ENCODE measurements at places on chromosomes 6 and 20.

DNA sequence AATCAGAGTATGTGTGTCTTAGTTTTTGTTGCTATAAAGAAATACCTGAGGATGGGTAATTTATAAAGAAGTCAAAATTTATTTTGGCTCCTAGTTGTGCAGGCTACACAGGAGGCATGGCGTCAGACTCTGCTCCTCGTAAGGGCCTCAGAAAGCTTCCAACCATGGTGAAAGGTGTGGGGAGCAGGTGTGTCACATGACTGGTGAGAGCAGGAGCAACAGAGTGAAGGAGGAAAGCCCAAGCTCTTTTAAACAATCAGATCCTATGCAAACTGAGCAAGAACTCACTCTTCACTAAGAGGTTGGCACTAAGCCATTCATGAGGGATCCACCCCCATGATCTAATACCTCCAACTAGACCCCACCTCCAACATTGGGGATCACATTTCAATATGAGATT is 1524.3 kb downstream of the HACE1 start:
- DNase-seq = no peak

- DNase-seq = no peak
Observed at GRCh38 chr20:15411781-15412180, 1074.4 kb upstream of the FLRT3 start.

GRCh38 chr6:106167096-106167814 is 81.1 kb downstream of the PRDM1 start:
- DNase-seq = no peak

GRCh38 chr6:299104-299980 is 7.1 kb downstream of the DUSP22 start:
- no peak for DNase-seq

DNA sequence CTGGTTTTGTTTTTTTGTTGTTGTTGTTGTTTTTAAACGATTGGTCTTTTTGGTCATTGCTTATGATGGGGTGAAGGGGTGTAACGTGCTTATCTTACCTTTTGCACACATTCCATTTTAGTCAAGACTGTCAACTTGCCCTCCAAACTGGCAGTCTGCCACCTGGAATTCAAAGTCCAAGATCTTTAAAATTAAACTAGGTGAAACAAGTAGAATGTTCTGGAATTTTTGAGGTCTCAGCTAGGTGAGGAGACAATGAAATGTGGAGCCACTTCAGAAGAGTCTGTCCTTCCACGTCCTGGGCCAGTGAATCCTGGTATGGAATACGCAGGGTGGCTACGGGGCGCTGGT is 344.6 kb downstream of the ZFAND3 start:
- DNase-seq = no peak

DNA sequence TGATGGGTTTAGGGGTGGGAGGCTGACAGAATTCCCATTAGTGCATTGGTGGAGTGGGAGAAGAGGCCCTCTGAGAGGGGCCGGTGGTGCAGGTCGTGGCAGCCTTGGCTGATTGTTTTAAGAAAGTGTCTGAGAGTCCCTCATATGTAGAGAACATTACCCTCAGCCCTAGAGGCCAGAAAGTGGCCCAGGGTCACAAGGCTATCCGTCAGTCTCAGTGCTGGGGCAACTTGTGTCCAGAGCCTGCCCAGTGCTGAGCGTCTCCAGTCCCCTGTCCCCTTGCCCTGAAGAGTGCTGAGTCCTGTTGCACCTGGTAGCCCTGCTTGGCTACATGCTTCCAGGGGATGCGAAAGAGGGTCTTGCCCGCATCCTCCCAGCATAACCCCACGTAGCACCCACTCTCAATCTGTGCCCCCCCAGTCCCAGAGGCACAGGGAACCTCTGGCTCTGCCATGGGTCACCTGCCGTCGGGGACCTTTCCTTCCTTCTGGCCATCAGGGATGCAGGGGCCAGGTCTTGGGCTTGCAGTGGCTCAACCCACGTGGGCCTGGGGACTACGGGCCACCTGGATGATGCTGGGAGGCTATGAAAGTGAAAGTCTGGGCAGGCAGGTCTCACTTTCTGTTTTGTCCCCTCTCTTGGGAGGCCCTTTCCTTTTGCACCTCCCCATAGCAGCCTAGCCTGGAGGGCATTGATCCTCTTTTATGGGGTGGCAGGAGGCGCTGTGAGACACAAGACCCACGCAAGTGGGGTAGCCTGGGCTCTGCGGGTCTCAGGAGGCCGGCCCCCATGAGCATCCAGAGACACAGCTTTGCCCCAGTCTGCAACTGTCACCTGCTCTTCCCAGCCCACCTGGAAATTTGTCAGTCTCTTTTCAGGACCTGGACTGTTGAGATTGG is 12.2 kb downstream of the DUSP15 start:
- DNase-seq = no peak

DNA sequence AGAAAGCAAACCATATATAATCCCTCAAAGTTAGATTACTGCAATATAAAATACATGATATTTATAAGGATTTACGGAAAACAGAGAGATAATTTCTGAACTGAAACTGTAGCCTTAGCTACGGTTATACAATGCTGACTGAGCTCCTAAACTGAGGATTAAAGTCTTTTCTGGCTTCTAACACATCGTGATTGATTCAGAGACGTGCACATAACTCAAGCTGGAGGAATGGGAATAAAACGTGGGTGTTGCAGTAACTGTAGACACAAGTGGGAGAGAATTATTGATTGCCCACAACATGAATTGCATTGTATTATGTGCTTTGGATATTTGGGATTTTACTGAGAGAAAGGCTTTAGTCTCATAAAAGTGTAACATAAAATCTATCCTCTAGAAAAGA is 418.0 kb upstream of the OPRM1 start:
- no peak for DNase-seq

DNA sequence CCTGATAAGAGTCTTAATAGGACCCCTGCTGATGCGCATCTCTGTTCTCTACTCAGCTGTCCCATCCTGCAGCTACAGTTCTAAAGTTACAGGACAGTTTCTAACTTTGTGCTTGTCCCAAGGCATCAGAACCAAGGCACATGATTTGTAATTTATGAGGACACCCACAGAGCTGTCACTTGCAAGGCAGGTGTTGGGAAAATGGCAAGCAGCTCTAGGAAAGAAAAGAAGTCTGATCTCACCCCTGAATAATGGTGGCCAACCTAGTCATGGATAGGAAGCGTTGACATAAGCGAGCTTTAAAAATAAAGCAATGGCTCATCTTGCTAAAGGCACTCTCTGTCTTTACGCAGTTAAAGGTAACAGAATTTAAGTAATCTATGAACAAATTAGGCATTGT is 127.6 kb upstream of the VGLL2 start:
- no peak for DNase-seq

- no peak for DNase-seq
Observed at GRCh38 chr6:135412761-135413160, 84.8 kb downstream of the AHI1 start.

DNA sequence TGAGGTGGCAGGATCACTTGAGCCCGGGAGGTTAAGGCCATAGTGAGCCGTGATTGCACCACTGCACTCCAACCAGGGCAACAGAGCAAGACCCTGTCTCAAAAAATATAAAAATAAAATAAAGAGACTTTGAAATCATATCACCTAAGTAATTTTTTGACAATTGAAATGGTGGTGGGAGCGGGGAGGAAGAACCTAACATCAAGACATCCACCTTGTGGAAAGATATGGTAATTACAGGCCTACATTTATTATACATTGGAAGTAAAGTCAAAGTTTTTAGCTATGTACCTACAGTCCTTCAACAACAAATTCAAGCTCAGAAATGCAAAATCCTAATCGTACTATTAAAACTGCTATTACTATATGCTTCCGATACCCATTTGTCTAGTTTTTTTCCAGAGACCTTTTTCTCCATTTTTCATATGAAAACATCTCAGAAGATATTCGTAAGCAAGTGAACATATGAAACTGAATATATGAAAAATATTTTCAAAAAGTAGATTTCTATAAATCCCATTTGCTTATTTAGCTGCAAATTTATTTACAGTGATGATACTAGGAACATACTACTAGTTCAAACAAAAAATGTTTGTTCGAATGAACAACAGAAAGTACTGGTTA is 83.3 kb downstream of the SYCP2 start:
- DNase-seq = peak; percentile 68

DNA sequence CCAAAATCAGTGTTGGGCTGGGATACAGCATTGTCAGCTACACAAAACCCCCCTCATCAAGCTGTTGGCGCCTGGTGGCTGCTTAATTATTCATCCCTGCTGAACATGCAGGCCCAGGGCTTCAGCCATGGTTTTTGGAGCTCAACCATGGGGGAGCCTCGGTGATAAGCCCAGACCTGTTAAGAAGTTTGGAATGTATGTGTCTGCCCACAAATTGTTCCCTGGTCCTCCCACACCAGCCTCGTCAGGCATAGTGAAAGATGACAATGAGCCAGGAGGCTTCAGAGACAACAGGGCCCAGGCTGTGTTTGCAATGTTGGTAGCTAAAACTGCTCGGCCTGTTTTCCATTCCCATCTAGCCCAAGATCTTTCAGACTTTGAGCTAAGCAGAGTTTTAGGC is 34.8 kb upstream of the SIRPA start:
- DNase-seq = no peak

GRCh38 chr6:135108692-135109091 is 54.1 kb upstream of the HBS1L start:
- DNase-seq = no peak

DNA sequence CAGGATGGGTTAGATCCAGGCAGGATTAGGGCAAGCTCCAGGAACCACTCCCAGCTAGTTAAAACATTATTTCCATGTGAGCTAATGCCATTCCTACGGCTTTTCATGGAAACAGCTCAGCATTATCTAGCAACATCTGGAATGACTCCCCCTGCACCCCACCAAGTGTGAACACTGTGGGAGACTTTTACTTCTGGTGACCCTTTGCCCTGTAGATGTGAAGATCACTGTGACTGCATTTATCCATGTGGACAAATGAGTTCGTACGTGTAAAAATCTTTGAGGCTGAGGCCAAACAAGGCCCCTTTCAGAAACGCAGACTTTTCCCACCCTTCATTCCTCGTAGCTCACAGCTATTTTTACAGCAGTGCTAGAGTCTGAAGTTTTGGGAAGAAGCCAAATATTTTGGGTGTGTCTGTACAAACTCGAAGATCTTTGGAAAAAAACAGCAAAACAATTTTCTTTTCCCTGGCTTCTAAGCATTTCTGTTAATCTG is 221.8 kb upstream of the SOX4 start:
- DNase-seq = no peak

DNA sequence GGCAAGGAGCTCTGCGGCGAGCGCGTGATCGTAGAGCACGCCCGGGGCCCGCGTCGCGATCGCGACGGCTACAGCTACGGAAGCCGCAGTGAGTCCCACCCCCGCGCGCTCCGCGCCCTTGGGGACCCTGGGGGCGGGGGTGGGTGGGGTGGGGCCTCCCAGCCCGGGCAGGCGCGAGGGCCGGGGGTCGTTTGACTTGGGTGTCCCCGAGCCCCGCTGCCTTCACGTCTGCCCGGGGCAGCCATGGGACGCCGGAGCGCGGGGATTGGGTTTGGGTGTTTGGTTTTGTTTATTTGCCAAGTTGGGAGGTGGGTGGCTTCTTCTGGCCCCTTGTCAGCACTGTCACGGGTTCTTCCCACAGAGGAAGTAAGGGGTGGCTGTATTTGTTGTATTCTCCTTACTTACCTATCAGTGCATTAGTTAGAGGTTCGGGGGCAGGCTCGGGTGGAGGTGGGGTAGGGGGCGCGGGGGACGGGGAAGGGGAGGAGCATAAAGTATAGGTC is 777 bp downstream of the SRSF6 start:
- DNase-seq = no peak

DNA sequence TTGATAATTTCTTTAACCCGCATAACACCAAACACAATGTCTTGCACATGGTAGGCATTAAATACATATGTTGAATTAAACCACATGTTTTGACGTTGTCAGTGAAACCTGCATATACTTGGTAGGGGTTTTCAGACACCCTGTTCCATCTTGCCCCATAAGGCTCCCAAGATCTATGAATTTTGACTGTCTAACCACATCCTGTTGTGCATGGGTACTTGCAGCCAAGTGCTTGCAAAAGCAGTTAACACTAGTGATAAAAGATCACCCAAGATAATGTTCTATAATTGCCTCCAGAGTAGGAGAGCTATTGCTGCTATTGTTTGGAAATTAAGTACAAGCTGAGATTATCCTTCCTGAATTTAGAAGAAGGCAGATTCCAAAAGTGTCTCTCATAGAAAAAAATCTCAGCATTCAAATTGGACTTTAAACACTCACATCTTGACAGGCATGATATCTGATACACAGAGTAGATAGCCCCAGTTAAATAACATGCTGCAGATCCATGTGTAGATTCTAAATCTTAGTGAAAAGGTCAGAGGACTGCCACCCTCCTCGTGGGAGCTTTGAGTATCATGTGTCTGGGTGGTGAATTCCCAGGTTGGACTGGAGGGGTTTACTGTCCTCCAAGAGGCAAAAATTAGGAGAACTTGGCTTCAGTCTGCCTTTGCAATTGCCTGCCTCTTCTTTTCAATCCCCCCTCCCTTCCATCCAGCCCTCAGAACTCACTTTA is 25.8 kb upstream of the CCN6 start:
- DNase-seq = no peak

DNA sequence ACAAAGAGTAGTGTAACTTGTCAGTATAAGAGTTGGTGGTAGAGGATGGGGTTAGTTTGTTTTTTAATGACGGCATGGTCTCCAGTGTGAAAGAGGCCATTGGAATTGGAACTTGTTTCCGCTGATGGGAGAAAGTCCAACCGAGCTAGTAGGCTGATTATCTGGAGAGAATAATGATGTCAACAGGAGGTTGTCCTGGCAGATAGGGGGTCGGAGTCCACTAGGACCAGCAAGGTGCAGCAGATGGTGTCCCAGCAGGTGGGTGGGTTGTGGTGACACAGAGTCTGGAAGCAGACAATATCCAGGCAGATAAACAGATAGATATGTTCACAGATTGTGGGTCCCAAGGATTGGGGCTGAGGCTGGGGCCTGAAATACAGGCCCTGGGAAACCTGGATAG is 35.1 kb downstream of the PKIB start:
- no peak for DNase-seq

DNA sequence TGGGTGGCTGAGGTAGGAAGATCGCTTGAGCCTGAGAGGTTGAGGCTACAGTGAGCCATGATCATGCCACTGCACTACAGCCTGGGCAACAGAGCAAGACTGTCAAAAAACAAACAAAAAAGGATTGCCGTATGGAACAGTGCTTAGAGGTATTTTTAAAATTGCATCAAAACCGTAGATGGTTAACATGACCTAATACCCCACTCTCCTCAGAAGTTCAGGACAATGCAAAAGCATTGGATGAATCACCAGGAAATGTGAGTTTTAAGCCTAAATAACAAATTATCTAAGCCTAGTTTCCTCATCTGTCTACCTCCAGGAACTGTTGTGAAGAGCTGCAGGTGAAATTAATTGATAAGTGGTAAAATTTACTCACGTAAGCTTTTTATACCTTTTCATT is 123.8 kb upstream of the ID4 start:
- no peak for DNase-seq
